Activated effector memory CD4-positive, alpha-beta T cell treated with Interleukin-2 at 50 U/mL for 16 hours (primary cell): ENCODE measurements at places on chromosomes 1 and 21.
A peak's percentile ranks its signal among the peaks of the same experiment; 100 is the strongest.

DNA sequence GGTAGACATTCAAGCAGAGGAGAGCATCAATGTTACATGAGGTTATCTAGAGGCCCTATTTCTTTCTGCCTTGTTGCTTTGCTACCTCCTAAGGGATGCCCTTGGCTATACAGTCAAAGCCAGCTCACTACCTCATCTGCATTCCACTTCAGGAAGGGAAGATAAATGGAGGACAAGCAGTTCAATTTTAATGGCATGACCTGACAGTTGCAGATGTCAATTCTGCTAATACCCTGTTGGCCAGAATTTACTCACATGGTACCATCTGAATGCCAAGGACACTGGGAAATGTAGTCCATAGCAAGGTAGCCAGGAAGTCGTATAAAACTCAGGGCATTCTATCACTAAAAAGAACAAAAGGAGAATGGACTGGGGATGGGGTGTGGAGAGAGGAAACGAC lies 31.5 kb downstream of the PALMD start:
- no peak for DNase-seq

GRCh38 chr1:165858967-165859845 lies 31.8 kb downstream of the UCK2 start:
- DNase-seq: no peak

DNA sequence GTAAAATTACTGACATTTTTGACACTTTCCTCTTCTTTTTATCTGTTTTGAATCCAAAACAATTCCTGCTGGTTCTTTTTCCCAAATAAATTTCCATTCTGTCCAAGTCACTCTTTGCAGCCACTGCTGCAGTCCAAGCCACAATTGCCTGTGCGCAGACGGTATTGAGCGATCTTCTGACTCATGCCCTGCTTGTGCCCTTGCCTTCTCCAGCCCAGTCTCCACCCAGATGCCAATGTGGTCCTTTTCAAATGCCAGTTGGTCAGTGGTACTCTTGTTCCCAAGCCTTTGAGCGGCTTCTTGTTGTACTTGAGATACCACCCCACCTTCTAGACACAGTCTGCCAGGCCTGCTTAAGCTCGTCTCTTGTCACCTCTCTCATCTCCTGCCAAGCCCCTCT lies 78.9 kb downstream of the CAMTA1 start:
- no peak for DNase-seq

GRCh38 chr1:234620272-234621126 lies 10.5 kb upstream of the IRF2BP2 start:
- no peak for DNase-seq

- DNase-seq: no peak
These were observed 8.3 kb downstream of the MCOLN2 start for GRCh38 chr1:84988588-84988987.

- DNase-seq: no peak
These were observed 531.9 kb downstream of the PTPRC start for GRCh38 chr1:199170711-199171110.

DNA sequence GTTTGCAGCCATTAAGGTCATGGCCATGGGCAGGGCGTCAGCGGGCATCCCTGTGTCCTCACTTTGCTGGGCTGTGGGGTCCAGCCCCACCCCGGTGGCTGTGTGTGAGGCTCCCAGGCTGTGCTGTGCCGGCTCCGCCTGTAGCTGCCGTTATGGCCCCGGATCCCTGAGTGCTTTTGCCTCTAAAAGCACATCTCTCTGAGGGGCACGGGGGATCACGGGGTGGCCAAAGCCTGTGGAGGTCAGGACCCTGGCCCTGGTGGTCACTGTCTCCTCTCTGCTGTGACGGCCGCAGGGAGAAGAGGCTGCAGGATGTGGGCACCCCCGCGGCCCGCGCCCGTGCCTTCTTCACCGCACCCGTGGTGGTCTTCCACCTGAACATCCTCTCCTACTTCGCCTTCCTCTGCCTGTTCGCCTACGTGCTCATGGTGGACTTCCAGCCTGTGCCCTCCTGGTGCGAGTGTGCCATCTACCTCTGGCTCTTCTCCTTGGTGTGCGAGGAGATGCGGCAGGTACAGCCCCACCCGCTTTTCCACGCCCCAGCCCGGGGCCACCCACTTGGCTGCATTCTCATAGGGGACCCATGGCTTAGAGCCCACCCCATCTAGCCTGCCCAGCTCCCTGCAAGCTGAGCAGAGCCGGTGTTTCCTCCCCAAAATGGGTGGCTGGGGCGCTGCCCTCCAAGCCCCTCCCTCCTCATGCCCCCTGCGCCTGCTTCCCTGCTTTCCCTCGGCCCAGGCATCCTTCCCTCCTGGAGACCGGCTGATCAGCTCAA lies 48.2 kb downstream of the TRPM2 start:
- no peak for DNase-seq

- no peak for DNase-seq
These were observed 38.9 kb downstream of the WARS2 start for GRCh38 chr1:119101563-119101962.

- peak; percentile 28 for DNase-seq
These were observed 575 bp downstream of the RRAGC start for GRCh38 chr1:38858833-38859560.

DNA sequence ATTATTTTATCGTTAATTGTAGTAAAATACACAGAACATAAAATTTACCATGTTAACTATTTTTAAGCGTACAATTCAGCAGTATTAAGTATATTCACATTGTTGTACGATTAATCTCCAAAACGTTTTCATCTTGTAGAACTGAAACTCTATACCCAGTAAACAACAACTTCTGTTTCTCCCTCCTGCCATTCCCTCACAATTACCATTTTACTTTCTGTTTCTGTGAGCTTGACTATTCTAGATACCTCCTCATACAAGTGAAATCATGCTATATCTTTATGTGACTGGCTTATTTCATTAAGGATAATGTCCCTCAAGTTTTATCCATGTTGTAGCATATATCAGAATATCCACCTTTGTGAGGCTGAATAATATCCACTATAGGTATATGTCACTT lies 156.8 kb downstream of the ST6GALNAC3 start:
- DNase-seq: no peak

GRCh38 chr1:191145834-191146233 lies 668.2 kb upstream of the BRINP3 start:
- DNase-seq: no peak

DNA sequence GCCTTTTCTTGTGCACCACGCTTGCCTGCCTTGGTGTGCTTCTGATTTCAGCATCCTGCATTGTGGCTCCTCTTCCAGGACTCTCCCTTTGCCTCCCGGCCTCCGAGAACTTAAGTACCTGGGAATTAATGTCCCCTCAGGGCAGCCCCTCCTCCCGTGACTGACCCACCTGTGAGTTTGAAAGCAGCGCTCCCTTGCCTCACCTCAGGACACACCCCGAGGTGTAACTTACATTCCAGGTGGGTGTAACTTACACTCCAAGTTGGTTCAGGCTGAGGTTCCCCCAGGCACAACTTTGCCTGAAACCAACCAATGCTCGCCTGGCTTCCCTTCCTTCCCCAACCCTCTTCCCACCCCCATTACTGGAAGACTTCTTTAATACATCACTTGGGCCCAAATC lies 161.4 kb downstream of the KAZN start:
- no peak for DNase-seq

- no peak for DNase-seq
These were observed 430.1 kb upstream of the PTBP2 start for GRCh38 chr1:96291468-96291867.

DNA sequence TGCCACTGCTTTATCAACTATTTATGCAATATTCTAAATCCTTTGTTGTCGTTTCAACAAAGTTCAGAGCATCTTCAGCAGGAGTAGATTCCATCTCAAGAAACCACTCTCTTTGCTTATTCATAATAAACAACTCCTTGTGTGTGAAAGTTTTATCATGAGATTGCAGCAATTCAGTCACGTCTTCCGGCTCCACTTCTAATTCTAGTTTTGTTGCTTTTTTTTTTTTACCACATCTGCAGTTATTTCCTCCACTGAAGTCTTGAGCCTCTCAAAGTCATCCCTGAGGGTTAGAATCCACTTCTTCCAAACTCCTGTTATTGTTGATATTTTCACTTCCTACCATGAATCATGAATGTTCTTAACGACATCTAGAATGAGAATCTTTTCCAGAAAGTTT lies 14.8 kb upstream of the ETS2 start:
- no peak for DNase-seq

DNA sequence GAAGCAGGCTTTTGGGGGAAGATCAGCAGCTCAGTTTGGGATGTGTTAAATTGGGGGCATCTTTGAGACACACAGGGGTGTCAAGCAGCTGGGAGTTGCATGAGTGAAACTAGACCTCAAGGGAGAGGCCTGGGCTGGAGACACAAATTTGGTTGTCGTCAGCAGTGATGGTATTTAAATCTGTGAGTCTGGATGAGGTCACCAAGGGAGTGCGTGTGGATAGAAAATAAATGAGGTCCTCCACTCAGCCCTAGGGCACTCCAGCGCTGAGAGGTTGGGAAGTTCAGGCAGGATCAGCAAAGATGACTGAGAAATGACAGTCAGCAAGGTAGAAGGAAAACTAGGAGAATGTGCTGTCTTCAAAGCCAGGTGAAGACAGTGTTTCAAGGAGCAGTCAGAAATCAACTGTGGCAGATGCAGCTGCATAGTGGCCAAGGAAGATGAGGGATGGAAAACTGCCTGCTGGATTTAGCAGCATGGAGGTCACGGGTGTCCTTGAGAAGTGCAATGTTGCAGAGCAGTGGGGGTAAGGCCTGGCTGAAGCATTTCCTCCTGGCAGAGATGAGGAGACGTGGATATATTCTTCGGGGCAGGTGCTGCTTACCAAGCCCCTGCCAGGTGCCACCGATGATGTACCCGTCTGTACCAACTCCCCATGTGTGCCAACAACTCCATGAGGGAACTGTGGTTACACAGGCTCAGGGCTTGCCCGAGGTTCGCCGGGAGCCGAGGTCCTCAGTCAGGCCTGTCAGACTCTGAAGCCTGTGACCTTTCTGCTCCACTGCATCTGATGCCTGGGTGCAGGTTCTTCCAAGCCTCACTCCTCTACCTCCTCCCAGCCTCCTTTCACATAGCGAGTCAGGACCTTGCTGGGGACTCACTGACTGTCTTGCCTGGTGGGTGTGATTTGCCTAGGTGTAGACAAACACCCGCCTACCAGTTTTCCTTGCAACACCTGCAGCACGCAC lies 11.3 kb downstream of the MAP7D1 start:
- DNase-seq: no peak

DNA sequence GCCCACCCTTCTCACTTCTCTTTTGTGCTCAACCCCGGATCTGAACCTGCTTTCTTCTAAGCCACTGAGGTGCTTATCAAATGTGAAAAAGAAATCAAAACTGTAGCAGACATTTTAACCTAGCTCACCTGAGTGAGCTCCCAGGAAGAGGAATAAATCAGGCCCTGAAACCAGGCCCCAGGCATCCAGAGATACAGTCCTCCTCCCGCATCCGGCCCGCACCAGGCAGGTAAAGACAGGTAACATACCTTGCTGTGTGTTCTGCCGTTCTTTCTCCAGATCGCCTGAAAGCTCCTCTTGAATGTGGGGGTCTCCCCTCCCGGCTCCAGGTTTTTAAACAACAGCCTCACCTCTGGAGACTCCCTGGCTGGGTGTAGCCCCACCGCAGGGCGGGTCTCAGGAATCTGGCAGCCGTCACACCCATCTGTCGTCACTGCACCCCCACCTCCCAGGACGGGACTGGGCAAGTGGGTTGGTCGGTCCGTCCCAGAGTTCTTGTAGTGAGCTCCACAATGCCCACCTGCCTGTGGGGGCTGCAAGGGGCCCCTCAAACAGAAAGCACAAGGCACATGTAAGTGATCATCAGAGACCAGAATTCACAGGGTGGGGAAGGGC lies at the start of gene LAMB3:
Gene LAMB3 (minus strand): TSS at position 305 of the 615 bp plus-strand sequence. CDS start 1,481 bp downstream, outside the sequence.
- DNase-seq: no peak

- DNase-seq: no peak
These were observed 28.5 kb upstream of the PTGS2 start for GRCh38 chr1:186708694-186709097.

- DNase-seq: no peak
These were observed 428.9 kb downstream of the MATN1 start for GRCh38 chr1:30294508-30294907.

- no peak for DNase-seq
These were observed 38.9 kb upstream of the TARDBP start for GRCh38 chr1:10973552-10973951.

DNA sequence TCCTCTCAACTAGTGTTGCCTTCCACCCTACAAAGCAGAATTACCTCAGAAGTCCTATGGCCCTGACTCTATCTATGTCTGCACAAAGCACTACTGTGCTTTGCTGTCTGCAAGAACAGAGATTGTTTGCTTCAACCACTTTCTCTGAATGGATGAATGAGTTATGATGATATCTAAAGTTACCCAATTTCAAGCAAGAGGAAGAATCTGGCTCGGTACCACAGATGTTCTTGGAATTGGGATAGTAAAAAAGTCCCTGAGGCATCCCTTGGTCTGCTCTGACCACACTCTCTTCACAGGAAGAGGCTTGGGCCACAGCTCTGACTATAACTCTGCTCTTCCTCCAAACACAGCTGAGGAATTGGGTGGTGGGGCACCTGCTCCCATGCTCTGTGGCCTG lies 31.2 kb downstream of the MTARC1 start:
- no peak for DNase-seq

GRCh38 chr1:94801919-94802546 lies 18.1 kb upstream of the SLC44A3 start:
- no peak for DNase-seq

- DNase-seq: no peak
These were observed 94.0 kb downstream of the LACTBL1 start for GRCh38 chr1:22878626-22879025.

DNA sequence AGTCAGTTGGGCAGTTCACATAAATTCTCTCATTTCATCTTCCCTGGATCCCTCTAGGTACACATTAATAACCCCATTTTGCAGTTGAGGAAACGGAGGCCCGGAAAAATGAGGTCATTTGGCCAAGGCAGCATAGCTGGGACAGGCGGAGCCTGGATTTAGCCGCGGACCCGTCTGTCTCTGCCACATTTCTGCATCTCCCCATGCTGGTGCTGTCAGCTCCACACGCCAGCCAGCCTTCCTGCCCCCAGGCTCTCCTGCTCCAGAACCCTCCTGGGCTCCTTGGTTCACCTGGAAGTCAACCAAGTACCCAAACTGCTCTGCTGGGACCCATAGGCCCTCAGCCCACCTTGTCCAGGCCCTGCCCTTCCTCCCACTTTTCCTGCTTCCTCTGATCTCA lies 7.6 kb downstream of the FOXO6 start:
- no peak for DNase-seq

- DNase-seq: no peak
These were observed 149.2 kb upstream of the JUN start for GRCh38 chr1:58932859-58933598.

- DNase-seq: no peak
These were observed 1042.6 kb downstream of the PLA2G4A start for GRCh38 chr1:187871177-187871845.

DNA sequence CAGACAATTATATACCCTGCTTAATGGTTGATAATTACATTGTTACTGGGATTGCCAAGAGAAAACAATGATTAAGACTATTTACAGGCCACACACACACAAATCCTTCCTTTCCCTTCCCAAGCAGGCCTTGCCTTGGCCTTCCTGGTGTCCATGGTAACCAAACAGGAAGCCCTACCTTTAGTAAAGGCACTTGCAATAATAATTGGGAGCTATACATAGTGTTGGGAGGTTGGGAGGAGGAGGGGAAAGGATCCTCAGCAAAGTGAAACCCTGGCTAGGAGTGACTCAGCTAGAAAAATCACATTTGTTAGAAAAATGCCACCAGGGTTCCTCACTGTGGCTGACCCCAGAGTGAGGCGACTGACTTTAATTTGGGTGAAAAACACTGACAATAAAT lies 122.3 kb upstream of the ADAR start:
- DNase-seq: no peak
